ENCODE measurements at places on chromosomes 3 and 15.

DNA sequence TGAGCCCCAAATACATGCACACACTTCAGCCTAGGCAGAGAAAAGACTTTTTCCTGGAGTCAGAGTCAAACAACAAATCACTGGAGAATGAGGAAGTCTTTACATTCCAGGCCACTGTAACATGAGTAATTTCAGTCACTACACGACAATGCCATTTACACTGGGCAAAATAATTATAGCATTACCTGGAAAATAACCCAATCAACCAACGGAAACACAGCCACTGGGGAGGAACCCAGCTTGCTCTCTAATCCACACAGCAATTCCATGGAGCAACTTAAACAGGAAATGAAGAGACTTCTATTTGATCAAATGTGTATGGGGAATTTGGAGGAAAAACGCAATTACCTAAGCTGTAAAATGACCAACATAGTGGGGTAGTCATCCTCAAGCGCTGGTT is 15.2 kb downstream of the FSTL1 start:
- DNase-seq, result no peak

- no peak for DNase-seq
Measured at GRCh38 chr3:128482666-128483656, 10.0 kb downstream of the GATA2 start.

GRCh38 chr3:94115482-94115881 is 52.6 kb downstream of the NSUN3 start:
- no peak for DNase-seq

- DNase-seq, result no peak
Measured at GRCh38 chr3:194322678-194323211, 28.4 kb downstream of the CPN2 start.

DNA sequence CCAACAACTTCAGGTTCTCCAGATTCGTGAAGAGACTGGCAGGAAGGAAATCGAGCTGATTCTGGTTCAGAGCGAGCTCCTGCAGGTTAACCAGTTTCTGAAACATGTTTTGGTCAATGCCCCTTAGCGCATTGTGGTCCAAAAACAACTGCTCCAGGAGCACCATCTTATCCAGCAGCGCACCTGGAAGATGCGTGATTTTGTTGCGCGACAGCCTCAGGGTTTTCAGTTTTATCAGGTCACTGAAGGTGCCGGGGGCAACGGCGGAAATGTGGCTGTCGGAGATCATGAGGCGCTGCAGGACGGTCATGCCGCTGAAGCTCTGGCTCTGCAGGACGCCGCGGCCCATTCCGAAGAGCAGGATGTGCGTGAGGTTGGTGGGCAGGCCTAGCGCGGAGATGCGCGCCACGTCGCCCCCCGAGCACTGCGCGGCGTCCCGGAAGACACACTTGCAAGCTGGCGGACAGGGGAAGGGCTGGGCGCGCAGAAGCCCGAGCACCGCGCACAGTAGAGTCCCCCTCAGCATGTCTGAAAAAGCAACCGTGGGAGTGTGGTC is 1.2 kb downstream of the GP5 start:
- no peak for DNase-seq

DNA sequence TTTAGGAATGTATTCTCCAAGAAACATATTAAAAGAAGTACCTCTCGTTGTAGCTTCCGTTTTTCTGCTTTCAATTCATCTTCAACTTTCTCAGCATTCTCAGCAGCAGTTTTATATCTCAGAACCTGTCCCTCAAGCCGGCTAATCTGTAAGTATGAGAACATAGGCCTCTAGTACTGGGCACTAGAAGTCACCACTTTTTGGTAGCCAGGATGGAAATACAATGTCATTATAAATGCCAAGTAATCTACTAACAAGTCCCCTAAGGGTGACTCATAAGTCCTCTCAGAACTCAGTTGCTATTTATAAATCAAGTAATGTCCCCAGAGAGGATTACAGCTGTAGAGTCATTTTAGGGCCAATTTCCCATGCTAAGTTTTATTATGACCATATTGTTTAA is 61.1 kb downstream of the MLH1 start:
- DNase-seq, result no peak

- DNase-seq, result peak; percentile 60
Measured at GRCh38 chr15:57340682-57341259, 35.5 kb upstream of the CGNL1 start.

DNA sequence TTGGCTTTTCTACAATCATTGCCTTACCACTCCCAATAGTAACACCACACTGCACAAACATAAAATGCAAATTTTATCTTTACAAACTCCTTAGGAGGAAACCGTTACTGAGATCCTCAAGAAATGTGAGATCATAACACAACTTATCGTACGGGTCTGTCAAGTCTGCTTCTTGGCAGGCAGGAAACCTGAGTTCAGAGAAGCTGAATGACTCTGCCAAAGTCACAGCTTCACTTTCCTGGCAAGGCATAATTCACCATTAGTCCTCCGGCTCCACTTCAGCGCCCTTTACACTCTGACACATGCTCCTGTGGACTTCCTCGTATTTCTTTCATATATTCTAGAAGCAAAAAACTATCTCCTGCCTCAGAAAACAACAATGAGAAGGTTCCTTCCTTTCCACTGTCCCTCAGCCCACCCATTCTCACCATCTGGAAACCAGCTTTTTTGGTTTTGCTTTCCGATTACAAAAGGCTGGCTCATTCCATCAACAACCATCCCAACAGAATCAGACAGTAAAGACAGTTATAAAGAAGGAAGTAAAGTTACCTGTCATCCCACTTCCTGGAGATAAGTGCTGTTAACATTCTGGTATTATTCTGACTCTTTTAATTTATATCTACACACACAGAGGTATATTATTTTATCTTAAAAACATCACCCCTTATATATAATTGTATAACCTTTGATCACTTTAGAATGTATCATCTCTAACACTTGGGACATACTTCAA is 223.4 kb downstream of the STT3B start:
- DNase-seq, result no peak

GRCh38 chr3:57169108-57169507 is 4.0 kb upstream of the IL17RD start:
- DNase-seq, result no peak
